SK-N-SH (cell line): ENCODE measurements at places on chromosomes 13 and 19. TPM values are rescaled to one million over a fixed set of nuclear protein-coding genes. Genes with fewer than 3 reads are reported as not detected.

DNA sequence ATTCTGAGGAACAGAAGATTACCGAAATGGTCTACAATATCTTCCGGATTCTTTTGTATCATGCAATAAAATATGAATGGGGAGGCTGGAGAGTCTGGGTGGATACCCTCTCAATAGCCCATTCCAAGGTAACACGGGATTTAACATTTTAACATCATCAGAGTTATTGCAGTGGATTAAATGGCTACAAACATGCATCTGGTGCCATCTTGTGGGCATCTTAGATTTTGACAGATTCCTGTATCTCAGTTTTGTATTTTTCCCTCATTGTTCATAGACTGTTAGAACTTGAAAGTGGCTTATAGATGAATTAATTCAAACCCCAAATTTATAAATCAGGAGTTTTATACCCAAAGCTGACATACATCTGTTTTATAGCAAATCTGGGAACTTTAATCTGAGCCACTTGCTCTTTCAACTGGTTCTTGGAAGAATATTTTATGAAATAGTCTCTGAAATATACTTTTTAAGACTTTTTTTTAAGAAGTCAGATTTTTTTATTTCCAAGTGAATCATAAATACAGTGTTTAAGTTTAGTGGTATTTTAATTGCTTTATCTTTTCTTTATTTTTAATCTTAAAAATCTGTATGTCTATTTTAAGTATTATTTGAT, 215.2 kb downstream of the NBEA start:
- no peak overlapping the region for H3K27ac ChIP-seq
- no peaks in the 10 kb centered on the region for H3K27me3 ChIP-seq
- peaks cover 12% of the 10 kb centered on the region for H3K36me3 ChIP-seq

DNA sequence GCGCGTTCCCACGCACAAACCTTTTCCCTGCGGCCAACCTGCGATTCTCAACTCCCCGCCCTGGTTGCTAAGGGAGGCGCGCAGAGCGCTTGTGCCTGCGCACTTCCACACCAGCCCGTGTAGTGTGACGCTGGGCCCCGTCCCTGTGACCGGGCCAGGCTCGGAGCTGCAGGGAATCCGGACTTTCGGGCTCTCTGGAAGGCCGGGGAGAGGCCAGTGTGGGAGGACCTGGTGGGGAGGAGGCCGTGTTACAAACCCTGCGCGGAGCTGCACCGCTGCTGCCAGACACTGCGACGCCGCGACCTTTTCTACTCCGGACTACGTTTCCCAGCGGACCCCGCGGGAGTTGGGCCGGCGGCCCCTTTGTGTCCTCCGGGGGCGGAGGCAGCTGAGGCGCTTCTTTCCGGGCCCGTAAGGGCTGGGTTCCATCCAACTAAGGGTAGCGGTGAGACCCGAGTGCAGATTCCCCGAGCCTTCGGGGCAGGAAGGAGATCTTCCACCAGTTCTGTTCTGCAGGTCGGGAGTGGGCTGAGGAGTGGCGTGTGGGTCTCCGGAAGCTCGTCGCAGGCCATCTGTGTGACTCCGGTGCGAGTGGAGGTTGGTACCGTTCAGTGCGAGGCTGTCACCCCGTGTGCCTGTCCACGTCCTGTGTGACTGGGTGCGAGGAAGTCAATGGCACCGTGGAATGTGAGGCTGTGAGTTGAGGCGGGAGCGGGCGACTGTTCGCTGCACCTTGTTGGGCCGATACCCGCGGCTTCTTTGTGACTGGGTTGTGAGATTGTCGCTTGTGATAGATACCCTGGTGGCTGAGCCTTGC, at the start of gene ZNF570:
TSS of gene ZNF570 (plus strand) at position 396 of the 817 bp plus-strand sequence. CDS start 999 bp downstream, outside the sequence.
- H3K36me3 ChIP-seq = peaks cover 10% of the 10 kb centered on the region
- DNase-seq = peak; percentile 85
- H3K4me1 ChIP-seq = no peaks in the 10 kb centered on the region
- H3K27me3 ChIP-seq = no peaks in the 10 kb centered on the region
- peak within 1 kb of the TSS; percentile 93 for H3K27ac ChIP-seq

DNA sequence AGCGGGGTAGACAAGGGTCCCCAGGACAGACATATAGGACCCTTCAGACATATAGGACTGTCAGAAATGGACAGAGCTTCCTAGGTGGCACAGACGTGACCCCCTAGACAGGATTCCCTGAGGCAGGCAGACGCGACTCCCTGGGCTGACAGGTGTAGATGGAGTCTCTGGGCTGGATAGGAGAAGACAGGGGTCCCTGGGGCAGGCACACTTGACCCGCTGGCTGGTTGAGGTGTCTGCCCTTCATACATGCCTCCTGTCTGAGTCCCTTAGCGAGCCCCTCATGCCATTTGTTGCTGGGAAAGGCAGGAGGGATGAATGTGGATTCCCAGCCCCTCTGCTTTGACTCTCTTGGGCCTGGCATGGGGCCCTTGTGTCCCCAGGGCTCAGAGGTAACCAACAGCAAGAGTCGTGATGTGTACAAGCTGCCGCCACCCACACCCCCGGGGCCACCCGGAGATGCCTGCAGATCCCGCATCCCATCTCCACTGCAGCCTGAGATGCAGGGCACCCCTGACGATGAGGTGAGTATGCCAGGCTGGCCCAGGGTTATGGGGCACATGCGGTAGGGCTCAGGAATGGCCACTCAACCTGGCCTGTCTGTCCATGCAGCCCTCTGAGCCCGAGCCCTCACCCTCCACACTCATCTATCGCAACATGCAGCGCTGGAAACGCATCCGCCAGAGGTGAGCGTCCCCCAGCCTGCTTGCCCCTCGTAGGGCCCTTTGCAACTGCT, 3.0 kb downstream of the HSPB6 start:
- H3K27ac ChIP-seq = no peak overlapping the region
- no peaks in the 10 kb centered on the region for H3K27me3 ChIP-seq
- DNase-seq = no peak
- no peak overlapping the region for H3K4me3 ChIP-seq
- H3K36me3 ChIP-seq = peaks cover 5% of the 10 kb centered on the region

DNA sequence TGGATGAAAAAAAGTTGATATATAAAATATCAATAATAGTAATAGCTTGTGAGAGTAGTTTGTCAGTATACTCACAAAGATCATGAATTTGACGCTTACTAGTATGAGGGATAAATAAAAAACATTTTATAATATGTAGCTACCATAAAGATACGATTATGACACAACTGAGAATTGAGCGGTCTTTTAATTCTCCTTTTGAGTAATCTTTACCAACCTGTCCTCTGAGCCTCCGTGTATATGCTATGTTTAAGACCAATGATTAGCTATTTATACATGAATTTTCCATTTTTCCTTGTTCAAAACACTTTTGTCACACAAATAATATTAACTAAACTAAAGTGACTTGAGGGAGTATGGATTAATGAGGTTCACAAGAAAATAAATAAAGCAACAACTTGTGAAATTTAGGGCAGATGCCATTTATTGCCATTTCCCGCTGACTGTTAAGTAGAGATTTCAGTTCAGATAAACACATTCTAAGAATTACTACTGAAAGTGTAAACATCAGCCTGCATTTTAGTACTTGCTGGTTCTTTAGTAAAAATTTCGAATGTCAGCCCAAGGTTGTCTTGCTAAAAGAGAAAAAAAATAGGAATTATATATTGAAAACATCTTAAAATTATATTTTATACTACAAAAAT, 6.2 kb upstream of the IRS2 start:
- no peaks in the 10 kb centered on the region for H3K36me3 ChIP-seq
- no peaks in the 10 kb centered on the region for H3K27me3 ChIP-seq
- H3K27ac ChIP-seq = no peak overlapping the region
- H3K4me3 ChIP-seq = no peak overlapping the region

The SULT2A1 gene
- polyA plus RNA-seq = not detected in 2 replicates

The PTPRH gene
- 0.86 and 1.1 TPM in 2 replicates for polyA plus RNA-seq
